NCI-H526 (cell line): ENCODE measurements at places on chromosomes 1 and 21.

DNA sequence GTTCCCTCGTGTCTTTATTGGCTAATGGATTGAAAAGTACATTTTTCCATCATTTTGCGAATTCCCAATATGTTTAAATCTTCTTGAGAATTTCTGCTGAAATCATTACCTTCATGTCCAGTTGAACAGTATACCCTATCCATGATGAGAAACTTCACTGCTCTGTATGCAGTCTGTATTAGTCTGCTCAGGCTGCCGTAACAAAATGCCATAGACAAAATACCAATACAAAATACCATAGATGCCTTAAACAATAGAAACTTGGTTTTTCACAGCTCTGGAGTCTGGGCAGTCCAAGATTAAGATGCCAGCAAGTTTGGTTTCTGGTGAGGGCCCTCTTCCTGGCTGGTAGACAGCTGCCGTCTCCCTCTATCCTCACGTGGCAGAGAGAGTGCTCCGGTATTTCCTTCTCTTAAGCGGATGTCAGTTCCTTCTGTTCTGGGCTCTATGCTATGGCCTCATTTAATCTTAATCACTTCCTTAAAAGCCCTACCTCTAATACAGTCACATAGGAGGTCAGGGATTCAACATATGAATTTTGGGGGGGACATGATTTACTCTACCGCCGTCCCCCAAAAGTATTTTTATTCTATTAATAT lies 27.0 kb downstream of the CXADR start:
- no peak for DNase-seq

DNA sequence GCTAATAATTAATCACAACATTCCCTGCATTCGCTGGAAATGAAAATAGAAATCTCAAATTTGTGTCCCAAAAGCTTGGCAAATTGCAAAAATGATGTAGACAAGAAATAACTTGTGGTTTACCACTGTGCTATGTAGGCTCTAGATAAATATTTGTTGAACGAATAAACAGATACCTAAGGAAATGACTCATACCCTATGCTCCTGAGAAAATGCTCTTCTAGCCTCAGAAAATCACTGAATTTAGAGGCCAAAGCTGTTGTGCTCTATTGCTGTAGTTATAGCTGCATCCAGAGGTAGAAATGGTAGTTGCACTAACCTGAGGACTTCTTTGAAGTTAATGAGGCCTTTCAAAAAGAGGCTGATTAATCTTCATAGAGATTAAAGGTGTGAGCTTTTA lies 142.0 kb upstream of the ZNHIT6 start:
- DNase-seq, result no peak

- no peak for DNase-seq
These were observed 52.8 kb downstream of the WNT9A start for GRCh38 chr1:227894831-227895451.

- no peak for DNase-seq
These were observed 64.0 kb downstream of the DDX20 start for GRCh38 chr1:111819566-111820263.

DNA sequence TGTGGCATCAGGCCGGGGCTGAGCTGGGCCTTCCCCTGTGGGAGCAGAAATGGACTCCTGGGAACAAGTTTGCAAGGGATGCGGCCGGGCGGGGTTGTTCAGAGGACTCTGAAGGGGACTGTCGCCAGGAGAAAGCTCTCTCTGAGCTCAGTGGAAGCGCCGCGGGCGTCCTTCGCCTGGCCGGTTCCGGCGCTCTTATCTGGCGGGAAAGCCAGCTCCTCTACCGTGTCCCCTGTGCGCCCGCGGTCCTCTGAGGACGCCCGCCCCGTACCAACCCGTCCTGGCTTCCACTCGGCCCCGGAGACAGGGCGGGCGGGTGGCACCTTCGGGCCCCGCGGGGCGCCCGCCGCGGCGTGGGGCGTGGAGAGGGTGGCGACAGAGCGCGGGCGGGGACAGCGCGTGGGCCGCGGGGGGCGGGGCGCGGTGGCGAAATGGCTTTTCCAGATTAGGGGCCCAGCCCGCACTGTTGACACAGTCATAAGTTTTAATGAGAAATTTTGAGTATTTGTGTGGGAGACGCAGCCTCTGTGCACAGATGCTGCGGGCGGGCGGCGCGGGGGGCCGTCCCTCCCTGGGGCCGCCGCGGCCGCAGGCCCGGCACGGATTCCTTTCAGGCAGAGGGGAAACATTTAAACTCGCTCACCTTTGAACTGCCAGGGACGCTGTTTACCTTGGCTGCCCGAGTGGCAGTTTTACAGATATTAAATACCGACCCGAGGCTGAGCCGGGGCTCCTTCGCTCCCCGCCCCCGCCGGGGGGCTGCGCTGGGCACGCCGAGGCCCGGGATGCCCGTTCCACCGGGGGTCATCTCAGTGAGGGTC lies 70.2 kb downstream of the FOXD2 start:
- DNase-seq, result no peak

GRCh38 chr1:181430015-181430885 lies 53.1 kb upstream of the CACNA1E start:
- DNase-seq, result no peak
